MV-4-11 (cell line): ENCODE measurements at places on chromosomes 7 and 10.

GRCh38 chr10:60323162-60323561, 66.5 kb downstream of the ANK3 start:
- DNase-seq: no peak

- no peak for DNase-seq
Measured at GRCh38 chr10:29344073-29344820, 55.4 kb downstream of the LYZL1 start.

DNA sequence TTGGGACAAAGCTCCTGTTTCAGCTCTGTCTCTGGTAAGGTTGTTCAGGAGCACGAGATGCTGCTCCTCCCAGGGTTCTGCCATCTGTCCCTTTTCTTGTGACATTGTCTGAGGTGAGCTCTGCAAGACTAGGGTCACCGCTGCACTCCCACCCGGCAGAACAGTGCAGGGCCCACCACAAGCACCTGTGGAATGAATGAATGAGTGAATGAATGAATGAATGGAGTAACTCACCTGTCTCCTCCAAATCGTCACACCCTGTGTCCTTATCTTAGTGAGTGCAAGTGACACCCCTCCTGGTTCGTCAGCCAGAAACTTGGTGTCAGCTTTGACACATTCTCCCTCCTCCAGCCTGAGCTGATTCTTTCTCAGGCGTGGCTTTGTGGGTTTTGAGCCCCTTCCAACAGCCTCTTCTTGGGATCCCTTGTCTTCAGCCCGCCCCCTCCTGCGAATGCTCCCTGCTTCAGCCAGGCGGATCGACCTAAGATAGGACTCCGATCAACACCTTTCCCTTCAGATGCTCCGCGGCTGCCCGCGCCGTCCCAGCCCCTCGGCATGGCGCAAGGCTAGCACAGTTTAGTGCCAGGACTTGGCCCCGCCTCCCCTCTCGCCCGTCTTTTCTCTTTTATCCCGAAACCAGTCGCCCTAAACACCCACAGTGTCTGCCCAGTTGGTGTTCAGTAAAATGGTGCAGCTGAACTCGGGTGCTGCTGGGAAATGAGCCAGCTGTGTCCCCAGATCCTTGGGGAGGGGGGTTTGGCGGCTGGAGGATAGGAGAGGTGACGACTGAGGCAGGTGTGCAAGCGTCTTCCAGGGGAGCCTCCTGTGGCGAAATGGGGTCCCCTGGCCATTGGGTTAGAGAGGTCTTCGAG, 89.3 kb downstream of the BEND7 start:
- DNase-seq: no peak

GRCh38 chr7:18552943-18553604, 57.5 kb downstream of the HDAC9 start:
- DNase-seq: no peak

- peak; percentile 56 for DNase-seq
Measured at GRCh38 chr7:74284781-74285259, 4.4 kb upstream of the CLIP2 start.
